Lung (tissue), 17 donors: ENCODE measurements at places on chromosomes 13 and 19. TPM values are rescaled to one million over a fixed set of nuclear protein-coding genes. Genes with fewer than 3 reads are reported as not detected.

Gene OR7D2
- polyA plus RNA-seq, result not detected

Gene MEDAG
- 9.0 TPM for polyA plus RNA-seq

Gene CD79A
- polyA plus RNA-seq, result 9.2 TPM

Gene DHDH
- 1.00 TPM for polyA plus RNA-seq

Gene GIPR
- polyA plus RNA-seq, result 2.2 TPM

Gene SLAIN1
- polyA plus RNA-seq, result 11.4 TPM

Gene ATP1A3
- 0.16 TPM for polyA plus RNA-seq

Gene KLF2
- 7.7 TPM for polyA plus RNA-seq

Gene AP1M2
- 70.9 TPM for polyA plus RNA-seq
